ENCODE measurements at places on chromosomes 4 and X. TPM values are rescaled to one million over a fixed set of nuclear protein-coding genes. Genes with fewer than 3 reads are reported as not detected.

Gene SYNPO2
- under 0.01 TPM for total RNA-seq

Gene SFRP2
- total RNA-seq, result not detected

Gene PAGE3
- total RNA-seq, result not detected

Gene MXRA5
- 0.46 TPM for total RNA-seq

Gene FMR1NB
- not detected for total RNA-seq

Gene RBMXL3
- not detected for total RNA-seq

Gene GPC3
- total RNA-seq, result not detected

Gene UBA1
- total RNA-seq, result 141 TPM

Gene PPEF2
- not detected for total RNA-seq

Gene POU4F2
- total RNA-seq, result not detected

Gene FATE1
- total RNA-seq, result not detected

Gene ARHGEF38
- total RNA-seq, result not detected

Gene TBC1D8B
- total RNA-seq, result 5.8 TPM

Gene TLR1
- total RNA-seq, result 3.2 TPM

Gene MAGEA4
- not detected for total RNA-seq

Gene GAB1
- total RNA-seq, result 15.3 TPM

Gene ABCG2
- 4.9 TPM for total RNA-seq

Gene ALPK1
- 10.6 TPM for total RNA-seq

Gene CSAG1
- total RNA-seq, result not detected

Gene PDE6B
- 7.5 TPM for total RNA-seq

Gene SULT1E1
- 555 TPM for total RNA-seq

Gene UBE2D3
- 350 TPM for total RNA-seq

Gene MSX1
- total RNA-seq, result 10.6 TPM

Gene CT45A9
- total RNA-seq, result not detected

Gene ADH1C
- total RNA-seq, result not detected

Gene NDNF
- total RNA-seq, result not detected

Gene CABS1
- not detected for total RNA-seq

Gene GAGE12E
- total RNA-seq, result not detected

Gene FRG2
- total RNA-seq, result not detected

Gene ZBTB49
- 3.9 TPM for total RNA-seq

Gene MAGEA2B
- total RNA-seq, result not detected

Gene RAB40AL
- 0.61 TPM for total RNA-seq

Gene CCNA2
- 82.8 TPM for total RNA-seq

Gene SEPSECS
- total RNA-seq, result 6.5 TPM

Gene CTAG2
- total RNA-seq, result not detected

Gene PTTG2
- not detected for total RNA-seq

Gene TIGD4
- 0.30 TPM for total RNA-seq

Gene AFF2
- not detected for total RNA-seq

Gene CENPVL2
- total RNA-seq, result not detected

Gene LRP2BP
- total RNA-seq, result 0.61 TPM

Gene SYP
- 0.15 TPM for total RNA-seq

Gene DYNLT3
- 35.4 TPM for total RNA-seq

Gene ZDHHC15
- not detected for total RNA-seq
